ENCODE measurements at places on chromosomes 7 and 10. TPM values are rescaled to one million over a fixed set of nuclear protein-coding genes. Genes with fewer than 3 reads are reported as not detected.

DNA sequence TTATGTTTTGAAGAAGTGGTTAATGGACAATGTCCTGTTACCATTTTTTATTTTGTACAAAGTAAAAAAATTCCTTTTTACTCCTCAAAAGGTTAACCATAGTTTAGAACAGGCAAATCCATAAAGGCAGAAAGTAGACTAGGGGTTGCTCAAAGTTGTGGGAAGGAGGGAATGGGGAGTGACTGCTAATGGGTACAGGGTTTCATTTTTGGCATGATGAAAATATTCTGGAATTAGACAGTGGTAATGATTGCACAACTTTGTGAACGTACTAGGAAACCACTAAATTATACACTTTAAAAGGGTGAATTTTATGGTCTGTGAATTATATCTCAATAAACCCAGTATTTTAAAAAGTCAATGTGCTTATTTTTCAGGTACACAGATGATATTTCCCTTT, 35.4 kb upstream of the CDK14 start:
- H3K27ac ChIP-seq: no peak overlapping the region
- H3K27me3 ChIP-seq: no peaks in the 10 kb centered on the region
- DNase-seq: no peak
- H3K36me3 ChIP-seq: no peaks in the 10 kb centered on the region
- no peak overlapping the region for H3K4me3 ChIP-seq
- no peaks in the 10 kb centered on the region for H3K4me1 ChIP-seq

The KCP gene
- 6.1 TPM for total RNA-seq

DNA sequence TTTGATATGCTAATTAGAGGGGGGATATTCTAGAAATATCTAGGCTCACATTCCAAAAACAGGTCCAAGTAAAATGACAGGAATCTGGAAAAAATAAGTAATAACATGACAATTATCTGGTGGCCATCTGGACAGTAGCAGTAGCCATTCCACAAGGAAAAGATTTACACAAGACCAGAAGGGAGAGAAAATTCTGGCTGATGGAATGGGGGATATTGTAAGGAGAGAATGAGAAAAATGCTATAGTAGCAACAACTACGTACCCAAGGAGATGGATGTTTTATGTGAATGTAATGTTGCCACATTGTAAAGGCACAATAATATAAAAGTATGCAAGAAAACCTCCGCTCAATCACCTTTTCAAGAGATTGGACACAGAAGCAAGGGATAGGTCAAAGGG, 5.4 kb downstream of the MYOF start:
- no peak overlapping the region for H3K4me3 ChIP-seq
- DNase-seq: no peak
- no peaks in the 10 kb centered on the region for H3K27me3 ChIP-seq
- no peaks in the 10 kb centered on the region for H3K36me3 ChIP-seq
- no peak overlapping the region for H3K27ac ChIP-seq

The MYH16 gene
- not detected for total RNA-seq

- no peak for DNase-seq
- H3K4me3 ChIP-seq: no peak overlapping the region
- no peaks in the 10 kb centered on the region for H3K4me1 ChIP-seq
- H3K36me3 ChIP-seq: no peaks in the 10 kb centered on the region
- H3K27ac ChIP-seq: no peak overlapping the region
- no peaks in the 10 kb centered on the region for H3K27me3 ChIP-seq
Measured at GRCh38 chr10:126684171-126684745, 13.8 kb upstream of the C10orf90 start.

DNA sequence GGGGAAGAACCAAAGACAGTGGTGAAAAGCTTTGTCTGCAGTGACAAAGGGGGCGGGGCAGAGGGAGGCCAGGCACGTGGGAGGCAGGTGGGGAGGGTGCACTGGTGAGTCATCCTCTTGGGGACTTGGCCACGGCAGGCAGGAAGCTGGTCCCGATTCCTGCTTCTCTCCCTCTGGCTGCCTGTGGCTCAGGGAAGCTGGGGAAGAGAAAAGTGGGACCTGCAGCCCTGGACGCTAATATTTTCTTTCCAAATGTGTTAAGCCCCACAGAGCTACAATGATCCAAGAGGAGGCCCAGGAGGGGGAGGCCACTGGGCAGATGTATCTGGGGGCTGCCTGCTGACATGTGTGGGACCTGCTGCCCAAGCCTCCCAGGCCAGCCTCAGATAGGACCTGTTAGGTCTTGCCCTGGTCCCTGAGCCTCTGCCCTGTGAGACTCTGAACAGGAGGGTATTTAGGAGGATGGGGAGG, 231.8 kb downstream of the KCNMA1 start:
- DNase-seq: peak; percentile 92
- H3K36me3 ChIP-seq: no peaks in the 10 kb centered on the region
- no peaks in the 10 kb centered on the region for H3K4me1 ChIP-seq

DNA sequence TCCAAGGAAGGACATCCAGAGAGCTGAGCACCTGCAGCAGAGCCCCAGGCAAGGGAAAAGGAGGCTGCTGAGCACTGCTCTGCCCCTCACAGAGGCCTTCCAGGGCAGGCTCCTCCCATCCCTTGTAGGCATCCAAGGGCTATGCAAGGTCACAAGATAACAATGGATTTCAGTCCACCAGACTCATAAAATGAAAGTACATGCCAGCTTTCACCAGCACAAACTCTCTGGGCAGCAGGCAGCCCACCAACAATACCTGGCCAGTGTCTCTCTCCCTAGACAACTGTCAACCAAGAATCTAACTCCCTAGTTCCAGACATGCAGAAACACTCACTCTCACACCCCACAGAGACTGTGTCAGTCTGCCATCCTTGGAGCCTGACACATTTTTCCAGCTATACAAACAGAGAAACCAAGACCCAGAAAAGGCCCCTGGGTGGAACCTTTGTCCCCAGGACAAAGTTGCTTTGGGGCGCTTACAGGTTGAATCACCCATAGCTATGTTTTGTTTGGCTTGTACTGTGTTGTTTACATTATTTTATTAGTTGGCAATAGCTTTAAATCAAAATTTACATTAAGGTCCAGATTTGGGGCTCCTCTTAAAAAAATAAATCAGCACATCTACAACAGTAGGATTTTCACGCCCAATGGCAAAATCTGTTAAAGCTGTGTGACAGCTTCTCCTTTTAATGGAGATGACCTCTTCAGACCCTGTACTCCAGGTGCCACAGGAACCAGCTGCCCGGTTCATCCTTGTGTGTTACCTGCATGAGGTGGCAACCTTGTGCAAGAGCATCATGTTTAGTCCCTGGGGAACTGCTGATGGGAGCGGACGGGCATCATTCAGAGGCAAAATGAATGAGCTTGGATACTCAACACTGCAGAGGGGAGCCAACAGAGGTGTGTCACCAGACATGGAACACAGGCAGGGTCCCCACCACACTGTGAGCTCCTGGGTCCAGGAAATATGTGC, 5.2 kb downstream of the GRID1 start:
- DNase-seq: peak; percentile 35
- H3K4me1 ChIP-seq: peaks cover 3% of the 10 kb centered on the region
- no peak overlapping the region for H3K4me3 ChIP-seq
- no peaks in the 10 kb centered on the region for H3K36me3 ChIP-seq

The MUC3A gene
- 0.39 TPM for total RNA-seq

DNA sequence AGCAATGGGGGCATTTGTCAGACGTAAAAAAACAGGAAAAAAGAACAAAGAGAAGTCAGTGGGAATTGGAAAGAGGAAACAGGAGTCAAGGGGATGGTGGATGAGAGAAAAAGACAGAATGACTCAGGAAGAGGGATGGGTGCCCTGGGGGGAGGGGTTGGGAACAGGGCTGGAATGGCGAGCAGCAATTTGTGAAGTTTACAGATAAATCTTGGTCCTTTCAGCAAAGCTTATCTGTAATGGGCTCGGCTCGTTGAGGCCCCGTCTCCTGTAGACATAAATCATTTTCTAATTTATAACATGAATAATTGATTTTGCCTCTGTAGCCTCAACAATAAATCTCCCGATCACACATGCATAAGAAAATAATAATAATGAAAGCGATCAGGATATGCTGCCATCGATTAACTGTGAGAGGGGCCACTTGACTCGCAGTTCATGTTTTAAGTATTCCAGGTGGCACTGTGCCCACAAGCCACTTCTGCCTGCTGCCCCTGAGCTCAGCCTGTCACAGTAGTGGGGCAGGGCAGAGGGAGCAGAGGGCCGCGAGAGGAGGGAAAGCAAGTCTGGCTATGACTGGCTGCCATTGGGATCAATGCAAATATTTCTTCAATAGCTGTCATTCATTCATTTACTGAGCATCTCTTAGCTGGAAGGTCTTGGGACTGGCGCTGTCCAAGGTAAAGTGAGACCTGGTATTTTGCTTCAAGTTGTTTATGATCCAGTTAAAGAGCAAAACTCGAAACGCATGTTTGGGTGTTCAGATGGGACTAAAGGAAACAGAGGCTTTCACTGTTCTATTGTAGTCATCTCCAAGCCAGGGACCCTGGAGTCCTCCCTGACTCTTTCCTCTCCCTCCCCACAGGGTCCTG, 47.4 kb upstream of the R3HCC1L start:
- no peak overlapping the region for H3K4me3 ChIP-seq
- peaks cover 2% of the 10 kb centered on the region for H3K27me3 ChIP-seq
- H3K36me3 ChIP-seq: no peaks in the 10 kb centered on the region
- H3K4me1 ChIP-seq: no peaks in the 10 kb centered on the region

The PRSS37 gene
- total RNA-seq: not detected

DNA sequence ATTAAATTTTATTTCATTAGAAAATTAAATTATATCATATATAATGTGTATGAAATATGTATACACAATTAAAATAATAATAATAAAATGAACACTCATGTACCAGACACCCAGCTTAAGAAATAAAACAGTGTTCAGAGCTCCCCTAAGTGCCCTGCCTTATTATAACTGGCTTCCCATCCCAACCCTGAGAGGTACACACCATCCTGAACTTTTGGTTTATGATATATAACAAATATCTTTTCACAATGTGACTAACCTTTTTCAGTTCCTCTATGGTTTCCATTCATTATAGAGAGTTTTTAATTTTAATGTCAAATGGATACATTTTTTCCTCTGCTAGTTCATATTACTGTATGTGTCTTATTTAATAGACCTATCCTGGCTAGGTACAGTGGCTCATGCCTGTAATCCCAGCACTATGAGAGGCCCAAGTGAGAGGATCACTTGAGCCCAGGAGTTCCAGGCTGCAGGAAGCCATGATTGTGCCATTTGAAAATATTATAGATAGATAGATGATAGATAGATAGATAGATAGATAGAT, 24.0 kb upstream of the STEAP2 start:
- no peak overlapping the region for H3K4me3 ChIP-seq
- H3K4me1 ChIP-seq: no peaks in the 10 kb centered on the region
- H3K27ac ChIP-seq: no peak overlapping the region
- DNase-seq: no peak
- no peaks in the 10 kb centered on the region for H3K36me3 ChIP-seq
- no peaks in the 10 kb centered on the region for H3K27me3 ChIP-seq

DNA sequence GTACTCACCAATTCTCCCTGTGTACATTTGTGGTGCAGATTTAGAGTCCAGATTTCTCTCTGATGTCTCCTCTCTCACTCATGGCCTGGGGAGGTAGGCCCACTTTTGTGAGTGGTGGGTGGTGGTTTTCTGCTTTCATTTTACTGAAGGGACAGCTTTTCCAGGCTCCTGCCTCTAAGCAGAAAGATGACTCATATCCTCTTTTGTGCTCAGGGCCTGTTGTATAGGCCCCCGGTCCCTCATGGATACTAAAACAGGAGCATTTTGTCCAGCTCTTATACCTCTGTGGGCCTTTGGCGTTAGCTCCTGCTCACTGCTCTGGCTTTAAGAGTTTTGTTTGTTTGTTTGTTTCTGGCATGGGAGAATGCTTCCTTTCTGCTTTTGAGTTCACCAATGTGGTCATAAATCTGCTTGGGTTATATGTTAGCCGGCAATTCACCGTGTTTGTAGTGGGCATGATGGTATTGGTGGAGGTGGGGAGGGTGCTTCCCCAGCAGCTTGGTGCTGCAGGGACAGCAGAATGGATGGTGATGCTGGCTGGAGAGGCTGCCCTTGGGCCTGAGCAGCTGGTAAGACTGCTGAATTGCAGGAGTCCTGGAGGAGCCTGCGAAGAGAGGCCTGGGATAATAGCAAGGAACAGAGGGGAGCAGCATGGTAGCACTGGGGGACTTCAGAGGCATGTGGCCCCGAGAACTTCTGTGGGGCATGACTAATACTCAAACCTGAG, 468.7 kb downstream of the RPS24 start:
- H3K36me3 ChIP-seq: no peaks in the 10 kb centered on the region
- H3K27me3 ChIP-seq: no peaks in the 10 kb centered on the region
- no peak overlapping the region for H3K4me3 ChIP-seq

DNA sequence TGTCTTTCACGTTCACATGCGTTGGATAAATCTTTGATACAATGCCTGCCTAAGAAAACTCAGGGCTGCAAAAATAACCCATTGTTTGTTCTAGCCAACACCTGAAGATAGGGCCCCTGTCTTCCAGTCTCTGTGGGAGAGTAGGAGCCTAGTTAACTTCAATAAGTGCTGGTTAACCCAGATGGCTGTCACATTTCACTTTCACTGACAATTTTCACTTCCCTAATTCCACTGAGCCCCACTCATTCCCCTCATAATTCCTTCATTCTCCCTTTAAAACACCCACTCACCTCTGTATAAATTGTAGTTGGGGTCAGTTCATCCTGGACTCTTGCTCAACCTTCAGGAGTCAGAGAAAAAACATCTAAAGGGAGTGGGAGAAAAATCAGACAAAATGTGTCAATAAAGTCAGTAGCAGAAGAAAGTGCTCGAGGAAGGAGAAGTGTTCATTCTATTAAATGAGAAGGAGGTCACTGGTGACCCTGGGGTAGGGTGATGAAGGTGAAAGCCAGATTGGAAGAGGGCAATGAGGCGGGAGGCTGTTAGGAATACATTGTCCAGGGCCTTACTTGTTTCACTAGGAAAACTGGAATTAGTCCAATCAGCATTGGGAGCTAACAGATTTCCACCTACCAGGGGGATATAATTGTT, 51.2 kb upstream of the ABI1 start:
- H3K27me3 ChIP-seq: no peaks in the 10 kb centered on the region
- H3K27ac ChIP-seq: no peak overlapping the region
- no peak overlapping the region for H3K4me3 ChIP-seq
- H3K4me1 ChIP-seq: no peaks in the 10 kb centered on the region

The IL15RA gene
- 21.2 TPM for total RNA-seq

- no peaks in the 10 kb centered on the region for H3K4me1 ChIP-seq
- no peak overlapping the region for H3K4me3 ChIP-seq
- no peak overlapping the region for H3K27ac ChIP-seq
- no peaks in the 10 kb centered on the region for H3K27me3 ChIP-seq
- DNase-seq: no peak
- H3K36me3 ChIP-seq: no peaks in the 10 kb centered on the region
Measured at GRCh38 chr7:21898265-21898930, 47.3 kb downstream of the CDCA7L start.

DNA sequence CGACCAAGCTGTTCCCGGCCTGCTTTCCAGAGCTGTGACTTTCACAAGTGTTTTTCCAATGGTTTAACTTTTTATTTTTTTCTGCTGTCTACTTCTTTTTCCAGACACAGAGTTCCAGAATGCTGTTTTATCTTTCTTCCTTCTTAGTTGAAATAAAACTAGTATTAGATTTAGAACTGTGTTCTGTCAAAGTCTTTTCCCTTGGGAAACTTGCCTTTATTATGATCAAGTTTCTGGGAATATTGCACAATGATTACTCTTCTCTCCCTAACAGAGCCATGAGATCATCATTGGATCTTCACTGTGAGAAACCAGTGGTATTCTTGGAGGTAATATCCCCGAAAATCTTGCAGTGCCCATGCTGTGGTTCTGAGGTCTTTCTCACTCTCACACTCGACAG, 104.9 kb upstream of the KCND2 start:
- H3K27me3 ChIP-seq: no peaks in the 10 kb centered on the region
- H3K4me3 ChIP-seq: no peak overlapping the region
- peak overlapping the region; percentile 21 for H3K27ac ChIP-seq
- H3K4me1 ChIP-seq: peaks cover 2% of the 10 kb centered on the region

- peaks cover 6% of the 10 kb centered on the region for H3K36me3 ChIP-seq
- H3K27ac ChIP-seq: peak overlapping the region; percentile 95
- H3K4me1 ChIP-seq: peaks cover 8% of the 10 kb centered on the region
- no peaks in the 10 kb centered on the region for H3K27me3 ChIP-seq
- no peak overlapping the region for H3K4me3 ChIP-seq
Measured at GRCh38 chr10:77987671-77988255, 41.6 kb downstream of the POLR3A start.
